Stimulated activated CD4-positive, alpha-beta T cell treated with anti-CD3 and anti-CD28 coated beads, Interleukin-12 subunit alpha, Interleukin-12 subunit beta, amount 100 ng/mL, for 4 hours (primary cell): ENCODE measurements at places on chromosomes 13 and 19.

- no peak for DNase-seq
These were observed 208.0 kb upstream of the SPRY2 start for GRCh38 chr13:80548915-80549314.

GRCh38 chr13:33182729-33183128 lies 102.8 kb downstream of the STARD13 start:
- no peak for DNase-seq

DNA sequence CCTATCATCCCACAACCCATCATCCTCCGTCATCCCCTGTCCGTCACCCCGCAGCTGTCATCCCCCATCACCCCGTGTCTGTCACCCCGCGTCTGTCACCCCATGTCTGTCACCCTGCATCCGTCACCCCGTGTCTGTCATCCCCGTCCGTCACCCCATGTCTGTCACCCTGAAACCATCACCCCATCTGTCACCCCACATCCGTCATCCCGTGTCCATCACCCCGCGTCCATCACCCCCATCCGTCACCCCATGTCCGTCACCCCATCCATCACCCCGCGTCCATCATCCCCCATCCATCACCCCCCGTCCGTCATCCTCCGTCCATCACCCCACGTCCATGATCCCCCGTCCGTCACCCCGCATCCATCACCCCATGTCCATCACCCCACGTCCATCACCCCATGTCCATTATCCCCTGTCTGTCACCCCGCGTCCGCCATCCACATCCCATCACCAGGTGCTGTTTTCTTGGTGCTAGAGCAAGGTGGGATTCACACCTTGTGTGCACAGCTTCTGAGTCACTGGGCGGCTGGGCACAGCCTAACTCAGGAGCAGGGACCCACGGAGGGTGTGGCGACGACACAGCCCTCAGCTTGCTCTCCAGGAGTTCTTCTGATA lies 24.2 kb downstream of the RASA3 start:
- DNase-seq, result no peak

GRCh38 chr19:28234637-28235036 lies 978.3 kb downstream of the UQCRFS1 start:
- DNase-seq, result no peak

GRCh38 chr13:37379841-37380240 lies 218.7 kb downstream of the POSTN start:
- DNase-seq, result no peak

DNA sequence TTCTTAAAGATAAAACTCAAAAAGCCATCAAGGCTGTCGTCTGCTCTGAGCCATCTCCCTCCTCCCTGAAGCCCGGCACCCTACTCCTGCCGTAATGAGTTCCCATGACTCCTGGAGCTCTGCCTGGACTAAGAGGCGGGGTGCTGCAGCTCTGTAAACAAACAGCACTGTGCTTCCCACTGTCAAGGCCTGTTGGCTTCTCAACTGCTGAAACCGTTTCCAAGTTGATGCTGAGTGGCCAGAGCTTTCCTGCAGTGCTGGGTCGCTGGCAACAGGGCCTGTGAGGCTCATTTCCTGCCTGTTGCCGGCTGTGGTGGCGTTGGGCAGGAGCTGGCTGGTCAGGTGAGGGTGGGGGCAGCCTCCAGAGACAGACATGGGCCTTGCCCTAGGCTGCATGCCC lies 26.7 kb upstream of the ISYNA1 start:
- DNase-seq, result no peak

- DNase-seq, result no peak
These were observed 2898.7 kb upstream of the PCDH20 start for GRCh38 chr13:64314331-64314730.

GRCh38 chr19:55209693-55210472 lies 582 bp upstream of the PTPRH start:
- no peak for DNase-seq

- DNase-seq, result no peak
These were observed 69.8 kb downstream of the ALOX5AP start for GRCh38 chr13:30805132-30805537.

GRCh38 chr13:40464337-40465014 lies 202.0 kb downstream of the FOXO1 start:
- no peak for DNase-seq

- no peak for DNase-seq
These were observed 14.6 kb downstream of the MKNK2 start for GRCh38 chr19:2036424-2036823.

- DNase-seq, result no peak
These were observed 9.4 kb upstream of the CEACAM19 start for GRCh38 chr19:44661904-44662303.

DNA sequence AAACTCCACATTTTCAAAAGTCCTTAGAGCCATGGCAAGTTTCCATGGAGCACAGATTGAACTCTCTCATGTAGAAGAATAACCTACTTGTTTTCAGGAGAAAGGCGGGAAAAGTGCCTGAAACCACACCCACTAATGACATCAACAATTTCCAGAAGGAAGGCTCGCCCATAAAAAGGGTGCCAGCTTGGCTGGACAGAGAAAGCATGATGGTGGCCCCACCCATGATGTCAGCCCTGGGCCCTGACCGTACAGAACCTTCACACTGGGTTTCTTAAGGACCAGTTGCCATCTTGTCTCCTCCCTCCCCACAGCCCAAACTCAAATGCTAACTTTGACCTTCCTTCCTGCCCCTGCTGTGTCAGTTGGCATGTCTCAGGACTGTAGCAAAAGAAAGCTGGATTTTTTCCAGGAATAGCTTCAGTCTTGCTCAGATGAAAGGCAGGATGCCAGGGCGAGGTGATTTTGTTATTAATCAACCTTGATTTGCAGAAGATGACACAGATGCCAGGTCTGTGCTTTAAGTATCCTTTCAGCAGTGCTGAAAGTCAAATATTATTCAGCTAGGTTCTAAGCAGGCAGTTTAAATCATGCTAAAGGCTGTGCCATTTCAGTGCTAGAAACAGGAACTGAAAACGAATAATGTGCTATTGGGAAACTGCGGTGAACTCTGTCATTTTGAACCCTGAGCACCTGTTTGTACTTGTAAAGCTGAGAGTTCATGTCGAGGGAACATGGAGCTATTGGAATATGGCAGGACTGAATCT lies 89.5 kb upstream of the RFC3 start:
- DNase-seq, result no peak

DNA sequence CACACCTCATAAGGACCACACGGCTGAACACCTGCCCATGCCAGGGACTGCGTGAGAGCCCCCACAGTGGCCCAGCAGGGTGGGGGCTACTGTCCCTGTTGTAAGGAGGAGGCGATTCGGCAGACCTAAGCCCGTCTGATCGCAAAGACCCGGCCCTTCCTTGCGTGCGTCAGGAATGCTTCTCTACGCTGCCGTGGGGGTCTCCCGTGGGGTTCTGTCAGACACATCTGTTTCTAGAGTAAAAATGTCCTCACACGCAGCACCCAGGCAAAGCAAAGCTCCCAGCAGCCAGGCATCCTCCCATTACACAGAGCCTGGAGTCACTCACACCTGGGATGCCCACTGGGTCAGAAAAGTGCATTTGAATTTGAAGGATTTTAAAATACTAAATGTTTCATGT lies 147.7 kb upstream of the SOX1 start:
- no peak for DNase-seq

GRCh38 chr13:36074659-36075058 lies 56.5 kb downstream of the DCLK1 start:
- DNase-seq, result no peak

DNA sequence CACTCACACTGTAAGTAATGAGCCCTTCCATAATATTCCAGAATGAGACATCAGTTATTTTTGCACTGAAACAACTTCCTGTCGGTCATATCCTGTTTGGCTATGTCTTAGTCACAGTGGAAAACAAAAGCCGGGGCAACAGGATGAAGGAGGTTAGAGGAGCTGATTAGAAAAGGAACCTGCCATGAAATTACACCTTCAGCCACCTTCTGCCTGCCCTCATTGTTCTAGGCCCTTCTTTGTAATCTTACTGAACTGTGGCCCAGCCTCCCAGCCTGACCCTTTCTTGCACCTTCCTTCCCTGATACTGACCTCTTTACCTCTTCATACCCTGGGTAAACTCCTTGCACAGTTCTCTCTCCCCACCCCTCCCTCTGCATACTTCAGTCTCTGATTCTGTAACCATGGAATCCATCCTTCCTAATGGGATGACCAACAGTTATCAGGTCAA lies 67.3 kb downstream of the DOCK9 start:
- DNase-seq, result peak; percentile 10

DNA sequence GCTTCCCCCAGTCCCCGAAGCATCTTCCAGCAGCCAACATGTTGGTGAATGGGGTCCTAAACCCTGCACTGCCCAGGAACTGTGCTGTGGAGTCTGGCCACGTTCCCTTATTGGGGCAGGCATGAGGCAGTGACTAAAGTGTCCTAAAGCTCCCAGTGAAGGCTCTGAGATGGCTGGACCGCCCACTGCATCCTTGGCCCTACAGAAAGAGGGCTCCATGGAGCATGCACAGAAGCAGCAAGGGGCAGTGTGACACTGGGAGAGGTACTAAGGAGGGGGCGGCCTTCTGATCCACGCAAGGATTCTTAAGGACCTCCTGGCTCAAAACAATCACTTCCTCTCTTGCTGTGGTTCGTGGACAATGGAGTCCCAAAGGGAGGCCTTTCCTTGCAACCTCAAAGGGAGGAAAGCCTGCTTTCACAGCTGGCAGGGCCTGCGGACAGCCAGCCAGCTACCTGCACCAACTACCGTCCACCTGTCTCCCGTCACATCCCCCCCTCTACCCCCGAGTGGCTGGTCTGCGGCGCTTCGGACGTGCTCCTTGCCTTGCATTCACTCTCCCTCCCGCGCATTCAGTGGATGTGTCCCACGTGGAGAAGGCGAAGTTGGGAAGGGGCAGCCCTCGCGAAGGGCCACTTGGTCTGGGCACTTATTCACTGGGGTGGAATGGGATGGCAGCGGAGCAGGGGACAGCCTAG lies 63.9 kb upstream of the STARD13 start:
- DNase-seq, result no peak

DNA sequence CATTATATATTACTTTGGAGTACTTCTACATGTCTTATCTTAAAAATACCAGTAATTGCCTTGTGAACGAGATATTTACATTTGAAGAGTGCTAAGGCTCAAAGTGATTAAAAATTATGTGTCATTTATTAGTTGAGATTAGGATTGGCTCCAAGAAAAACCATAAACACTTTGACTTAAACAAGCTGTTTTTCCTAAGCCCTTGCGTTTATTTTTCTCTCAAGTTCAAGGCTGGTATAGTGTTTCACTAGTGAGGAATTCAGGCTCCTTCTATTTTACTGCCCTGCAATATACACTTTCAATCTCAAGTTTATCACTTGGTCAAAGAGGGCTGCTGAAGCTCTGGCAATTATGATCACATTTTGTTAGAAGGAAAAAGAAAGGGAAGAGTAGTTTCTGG lies 49.9 kb downstream of the UFM1 start:
- DNase-seq, result no peak

GRCh38 chr19:19506592-19506991 lies 8.8 kb downstream of the TSSK6 start:
- no peak for DNase-seq

GRCh38 chr13:44278166-44278565 lies 95.5 kb upstream of the SERP2 start:
- no peak for DNase-seq

DNA sequence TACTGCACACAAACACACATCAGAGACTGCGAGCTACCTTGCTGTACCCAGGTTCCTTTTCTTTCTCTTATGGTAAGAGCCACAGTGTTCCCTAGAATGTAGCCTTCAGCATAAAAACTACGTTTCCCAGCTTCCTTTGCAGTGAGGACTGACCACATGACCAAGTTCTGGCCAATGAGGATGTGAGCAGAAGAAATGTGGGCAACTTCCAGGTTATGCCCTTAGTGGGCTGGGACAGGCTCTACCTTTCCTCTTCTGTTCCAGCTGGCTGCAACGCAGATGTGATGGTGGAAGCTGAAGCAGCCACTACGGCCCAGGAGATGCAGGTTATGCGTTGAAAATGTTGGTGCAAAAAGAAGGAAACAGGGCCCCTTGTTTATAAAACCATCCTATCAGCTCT lies 27.5 kb downstream of the VRK3 start:
- no peak for DNase-seq

GRCh38 chr13:114320065-114320464 lies 5.8 kb downstream of the CHAMP1 start:
- no peak for DNase-seq

DNA sequence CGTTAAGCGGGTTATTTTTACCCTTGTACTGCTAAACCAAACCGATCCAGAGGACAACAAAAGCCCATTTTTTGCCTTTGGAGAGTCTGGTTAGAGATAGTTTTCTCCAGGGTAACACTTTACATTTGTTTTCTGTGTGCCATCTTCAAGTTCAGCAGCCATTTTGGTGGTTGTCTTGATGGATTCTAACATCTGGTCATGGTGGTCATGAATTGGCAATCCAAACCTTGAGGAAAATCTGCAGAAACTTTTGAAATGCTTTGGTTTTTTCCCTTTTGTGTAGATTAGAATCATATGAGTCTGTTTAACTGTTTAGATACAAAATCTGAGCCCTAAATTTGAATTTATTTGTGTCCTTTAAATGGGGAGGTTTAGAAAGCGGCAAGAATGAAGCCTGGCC lies 16.6 kb downstream of the HNRNPM start:
- DNase-seq, result no peak

DNA sequence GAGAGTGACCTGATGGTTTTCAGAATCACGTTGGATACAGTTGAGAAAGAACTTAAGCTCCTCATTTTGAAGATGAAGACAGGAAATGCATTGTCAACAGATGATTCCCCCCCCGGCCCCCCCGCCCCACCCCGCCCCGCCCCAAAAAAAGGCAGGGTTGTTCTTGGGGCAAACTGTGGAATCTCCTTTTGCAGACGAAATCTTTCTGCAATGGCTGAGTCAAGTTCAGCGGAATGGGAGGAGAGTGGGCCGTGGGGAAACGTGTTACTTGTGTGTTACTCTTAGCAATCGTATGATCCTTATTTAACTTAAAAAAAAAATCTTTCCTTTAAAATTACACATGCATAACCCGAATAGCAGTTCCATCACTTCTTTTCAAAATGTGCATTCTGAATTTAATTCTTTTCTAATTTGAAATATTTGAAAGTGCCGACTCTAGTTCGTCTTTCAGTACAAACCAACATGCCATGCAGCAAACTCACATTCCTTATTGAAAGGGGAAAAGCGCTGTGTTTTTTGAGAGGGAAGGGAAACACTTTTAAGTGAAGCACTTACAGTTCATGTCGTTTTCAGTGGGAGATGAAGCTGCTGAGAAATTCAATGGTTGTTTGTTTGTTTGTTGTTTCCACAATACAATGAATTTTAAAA lies 348.5 kb upstream of the ARGLU1 start:
- DNase-seq, result no peak
